Fibroblast of gingiva (primary cell): ENCODE measurements at places on chromosomes 7 and 10.

GRCh38 chr10:77267703-77268675 is 369.6 kb downstream of the KCNMA1 start:
- DNase-seq, result no peak

DNA sequence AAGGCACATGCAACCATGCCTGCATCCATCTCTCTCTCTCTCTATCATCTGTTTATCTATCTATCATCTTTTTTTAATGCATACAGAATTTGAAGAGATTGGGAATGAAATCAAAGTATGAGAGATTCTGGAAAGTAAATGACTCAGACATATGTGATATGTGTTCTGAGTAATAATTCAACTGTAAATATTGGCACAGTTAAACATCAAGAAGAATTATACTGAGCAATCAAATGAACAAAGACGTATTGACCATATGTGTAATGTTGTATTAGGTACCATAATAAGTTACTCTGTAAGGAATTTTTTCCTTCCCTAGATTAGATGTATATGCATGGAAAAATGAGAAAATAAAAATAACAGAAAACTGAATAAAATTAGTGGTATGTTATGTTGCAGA is 108.3 kb downstream of the SUGCT start:
- no peak for DNase-seq

DNA sequence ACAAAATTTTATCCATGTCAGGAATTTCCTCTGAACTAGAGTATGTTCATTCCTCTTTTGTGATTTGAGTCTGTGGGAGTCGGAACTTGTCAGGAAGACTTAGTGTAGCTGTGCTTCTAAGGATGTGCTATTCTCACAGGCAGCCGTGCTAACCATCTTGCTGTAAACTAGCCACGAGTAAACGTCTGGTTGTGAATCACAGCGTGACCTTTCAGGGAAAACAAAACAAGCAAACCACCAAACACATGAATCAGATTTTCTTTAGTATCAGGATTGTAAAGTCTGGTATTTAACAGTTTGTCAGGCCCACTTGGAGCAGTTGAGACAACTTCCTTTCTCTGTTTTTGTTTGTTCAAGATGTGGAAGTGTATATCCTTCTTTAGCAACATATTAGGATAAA is 32.0 kb downstream of the AUTS2 start:
- DNase-seq, result peak; percentile 64

DNA sequence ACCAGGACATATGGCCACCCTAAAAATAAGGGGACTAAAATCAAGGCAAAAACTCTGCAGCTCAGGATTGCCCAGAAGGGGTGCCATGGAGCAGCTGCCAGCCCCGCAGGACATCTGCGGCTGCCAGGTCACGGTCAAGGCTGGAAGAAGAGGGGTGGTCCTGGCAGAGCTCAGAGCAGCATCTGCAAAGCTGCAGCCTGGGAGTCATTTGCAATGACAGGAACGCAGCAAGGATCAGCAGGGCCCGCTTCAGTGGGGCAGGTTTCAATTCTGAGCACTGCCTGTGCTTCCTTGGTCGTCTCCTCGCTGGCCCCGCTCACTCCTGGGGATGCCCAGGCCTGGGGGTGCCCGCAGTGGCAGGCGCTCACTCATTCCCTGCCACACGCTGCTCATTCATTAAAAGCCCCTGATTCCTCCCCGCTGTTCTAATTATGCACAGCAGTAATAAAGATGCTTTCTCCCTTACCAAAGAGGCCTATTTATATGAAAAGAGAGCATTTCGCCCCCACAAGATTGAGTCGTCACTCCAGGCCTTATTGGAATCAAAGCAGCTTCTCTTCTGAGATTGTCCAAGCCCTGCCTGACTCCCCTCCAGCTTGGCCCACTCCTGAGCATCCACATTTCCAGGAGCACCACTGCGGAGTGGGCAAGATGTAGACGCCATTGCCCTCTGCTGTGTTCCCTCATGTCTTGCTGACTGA is 4.6 kb downstream of the HSPA12A start:
- no peak for DNase-seq

DNA sequence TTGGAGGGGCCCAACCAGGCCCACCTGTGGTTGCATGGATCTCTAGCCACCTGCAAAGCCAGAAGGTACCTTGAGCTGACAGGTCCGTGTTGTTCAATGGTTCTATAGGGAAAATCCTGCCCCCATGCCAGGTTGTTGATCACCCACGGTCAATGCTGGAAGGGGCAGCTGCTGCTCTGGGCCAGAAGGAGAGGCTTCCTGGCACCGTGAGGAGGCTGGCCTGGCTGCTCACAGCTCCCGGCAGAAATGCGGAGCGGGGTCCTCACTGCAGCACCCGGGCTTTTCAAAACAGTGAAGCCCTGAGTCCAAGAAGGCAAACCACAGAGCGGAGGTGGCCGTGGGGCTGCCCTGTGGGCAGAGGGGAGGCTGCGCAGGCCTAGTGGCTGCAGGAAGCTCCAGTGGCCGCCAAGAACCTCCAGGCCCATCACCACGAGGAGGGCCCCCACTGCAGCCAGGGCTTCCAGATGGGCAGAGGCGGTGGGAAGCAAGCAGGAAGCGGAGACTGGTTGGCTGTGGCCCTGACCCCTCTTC is 25.0 kb upstream of the GPR146 start:
- no peak for DNase-seq

DNA sequence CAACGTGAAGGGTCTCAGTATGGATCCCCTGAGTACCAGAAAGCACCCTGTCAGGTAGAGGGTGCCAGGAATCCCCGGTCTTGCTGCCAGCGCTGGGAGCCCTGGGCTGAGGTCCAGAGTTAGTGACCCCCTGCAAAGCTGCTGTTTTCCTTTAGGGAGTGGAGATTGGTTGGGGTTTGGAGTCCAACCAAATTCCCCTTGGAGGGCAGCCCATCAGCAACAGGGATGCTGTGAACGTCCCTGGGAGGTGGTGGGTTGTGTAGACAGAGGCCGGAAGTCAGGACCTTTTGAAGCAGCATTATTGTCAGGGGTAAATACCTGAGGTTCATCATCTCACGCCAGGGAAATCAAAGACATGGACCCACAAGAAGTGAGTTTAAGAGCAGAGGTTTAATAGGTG is 104.2 kb downstream of the COL26A1 start:
- DNase-seq, result no peak

GRCh38 chr7:101896316-101896715 is 78.9 kb downstream of the CUX1 start:
- no peak for DNase-seq

- DNase-seq, result no peak
These were observed 51.3 kb upstream of the PRKAR1B start for GRCh38 chr7:778271-778967.

- no peak for DNase-seq
These were observed 157.8 kb upstream of the PCDH15 start for GRCh38 chr10:54958844-54959243.

- DNase-seq, result peak; percentile 26
These were observed 173.4 kb downstream of the RNF216 start for GRCh38 chr7:5607951-5608656.

DNA sequence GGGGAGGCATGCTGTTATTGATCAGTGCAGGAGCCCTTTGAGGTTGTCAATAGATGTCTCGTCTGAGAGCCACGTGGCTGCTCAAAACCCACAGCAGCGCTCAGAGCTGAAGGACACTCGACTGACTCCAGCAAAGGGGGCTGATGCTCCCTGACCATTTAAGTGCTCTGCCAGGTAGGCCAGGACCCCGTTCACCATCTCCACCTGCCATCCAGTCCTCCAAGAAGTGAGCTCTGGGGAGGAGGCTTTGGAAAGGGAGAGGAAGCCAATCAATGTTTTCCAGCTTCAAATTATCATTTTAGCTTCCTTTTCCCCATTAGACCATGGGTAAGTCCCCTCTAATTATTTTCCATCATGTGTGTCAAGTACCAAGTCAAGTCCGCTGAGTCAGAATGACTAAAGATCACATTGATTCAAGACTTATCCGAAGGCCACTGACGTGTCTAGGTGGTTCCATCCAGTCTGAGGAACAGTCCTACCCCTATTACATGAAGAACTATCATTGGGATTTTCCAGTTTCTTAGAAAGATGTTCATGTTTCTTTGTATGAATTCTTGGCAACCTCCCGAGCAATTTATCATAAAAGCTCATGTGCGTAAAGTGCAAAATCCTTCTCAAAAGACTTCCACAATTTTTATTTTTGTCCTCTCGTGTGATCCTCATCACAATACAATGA is 302.6 kb upstream of the LYZL1 start:
- no peak for DNase-seq

DNA sequence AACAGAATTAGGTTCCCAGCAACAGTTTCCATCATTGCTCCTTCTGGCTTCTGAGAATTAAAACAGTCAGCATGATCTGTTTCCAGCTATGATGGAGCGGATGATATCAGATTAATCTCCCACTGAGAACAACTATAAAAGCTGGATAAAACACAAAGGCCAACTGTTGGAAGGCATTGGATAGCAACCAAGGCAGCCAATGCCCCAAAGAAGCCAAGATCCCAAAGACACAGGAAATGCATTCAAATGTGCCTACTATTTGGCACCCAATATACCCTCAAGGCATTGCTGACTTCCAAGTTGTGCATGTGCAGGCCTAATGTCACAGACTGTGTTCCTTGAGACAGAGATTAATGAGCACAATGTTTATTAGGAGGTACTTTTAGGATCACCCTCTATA is 259.3 kb downstream of the ARHGAP12 start:
- DNase-seq, result peak; percentile 54

- no peak for DNase-seq
These were observed 973.7 kb downstream of the GATA3 start for GRCh38 chr10:9028231-9028630.
